A549 (cell line): ENCODE measurements at places on chromosomes 16 and 17.
A peak's percentile ranks its signal among the peaks of the same experiment; 100 is the strongest.

GRCh38 chr17:8375738-8376259 lies 705 bp downstream of the KRABD2 start:
- no peak for DNase-seq

- DNase-seq, result no peak
Observed at GRCh38 chr17:40793832-40794231, 5.9 kb downstream of the KRT28 start.

DNA sequence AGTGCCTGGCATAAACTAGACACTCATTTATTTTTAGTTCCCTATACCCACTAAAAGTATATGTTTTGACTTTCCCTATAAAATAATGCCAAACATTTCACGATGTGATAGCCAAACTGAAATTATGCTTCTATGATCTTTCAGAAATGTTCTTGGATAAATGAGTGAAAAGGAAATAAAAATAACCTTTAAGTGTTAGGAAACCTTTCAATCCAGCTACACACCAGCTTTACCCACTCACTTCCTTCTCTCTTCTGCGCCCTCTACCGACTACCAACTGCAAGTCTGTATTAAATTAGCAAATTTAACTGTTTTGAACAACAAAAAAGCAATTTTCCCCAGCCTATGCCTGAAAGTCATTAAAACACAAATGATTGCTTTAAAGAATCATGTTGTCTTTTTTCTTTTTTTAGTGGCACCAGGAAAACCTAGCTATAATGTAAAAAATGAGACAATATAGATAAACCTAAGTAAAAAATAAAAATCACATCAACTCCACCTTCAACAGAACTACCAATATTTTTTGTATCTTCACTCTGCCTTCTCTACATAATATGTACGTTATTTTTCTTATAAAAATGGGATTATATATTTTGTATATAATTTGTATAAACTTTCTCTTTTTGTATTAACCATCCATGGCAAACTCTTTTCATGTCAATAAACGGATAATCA lies 13.2 kb upstream of the TMEM100 start:
- peak; percentile 72 for DNase-seq

- DNase-seq, result no peak
Observed at GRCh38 chr17:31202968-31203367, 94.1 kb downstream of the OMG start.

GRCh38 chr16:13883276-13883675 lies 36.7 kb upstream of the ERCC4 start:
- no peak for DNase-seq

DNA sequence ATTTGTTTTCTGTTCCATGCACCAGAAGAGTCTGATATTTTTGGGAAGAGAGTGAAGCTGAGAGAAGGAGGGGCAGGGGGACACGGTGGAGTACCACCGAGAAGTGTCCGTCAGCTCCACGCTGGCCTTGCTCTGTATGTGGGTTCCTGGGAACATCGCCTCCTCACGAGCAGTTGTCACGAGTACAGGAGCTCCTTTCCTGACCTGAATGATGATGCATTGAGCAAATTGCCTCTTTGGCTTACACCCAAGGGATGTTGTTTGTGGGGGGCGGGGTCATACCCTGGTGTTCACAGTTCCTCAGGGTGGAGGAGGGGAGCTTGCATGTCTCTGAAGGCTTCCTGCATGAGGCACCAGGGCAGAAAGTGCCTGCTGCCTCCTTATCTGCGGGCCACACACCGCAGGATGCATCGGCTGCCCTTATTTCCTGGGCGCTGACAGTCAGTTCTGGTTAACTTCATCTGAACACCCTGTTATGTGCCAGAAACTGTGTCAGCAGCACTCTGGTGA lies 36.2 kb downstream of the RGS9 start:
- peak; percentile 75 for DNase-seq

DNA sequence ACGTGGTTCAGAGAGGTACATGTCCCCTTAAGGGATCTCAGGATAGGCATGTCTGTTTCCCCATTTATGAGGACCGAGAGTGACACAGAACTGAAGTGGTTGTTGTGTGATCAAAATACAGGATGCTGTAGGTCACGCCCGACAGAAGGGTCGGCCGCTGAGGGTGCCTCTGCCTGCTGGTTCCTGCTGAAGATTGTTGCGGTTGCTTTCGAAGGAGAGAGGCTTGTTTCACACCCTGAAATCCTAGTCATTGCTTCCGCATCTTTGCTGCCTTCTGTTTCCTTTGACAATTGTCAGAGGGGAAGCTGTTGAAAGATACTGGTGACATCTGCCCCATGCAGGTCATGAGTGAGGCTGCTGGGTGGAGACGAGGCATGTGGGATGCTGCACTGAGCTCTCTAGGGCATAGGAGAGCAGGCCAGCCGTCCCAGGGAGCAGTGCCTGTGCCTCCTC lies 3.8 kb upstream of the NAT9 start:
- DNase-seq, result no peak

GRCh38 chr16:57956270-57956808 lies 14.6 kb downstream of the CNGB1 start:
- no peak for DNase-seq

DNA sequence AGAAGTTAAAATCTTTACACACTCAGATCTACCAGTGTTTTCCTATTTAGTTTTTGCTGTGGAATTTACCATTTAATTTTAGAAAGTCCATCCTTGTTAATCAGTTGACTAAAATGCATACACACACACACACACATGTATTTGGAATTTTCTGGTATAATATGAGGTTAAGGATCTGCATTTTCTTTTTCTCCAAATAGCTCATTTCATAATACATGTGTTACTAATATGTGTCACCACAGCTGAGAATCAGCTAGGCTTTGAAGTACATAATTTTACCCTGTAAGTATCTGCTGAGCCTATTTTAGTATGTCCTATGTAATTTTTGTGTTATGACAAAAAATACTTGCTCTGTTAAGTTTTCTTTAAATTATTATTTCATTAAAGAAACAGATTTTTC lies 143.2 kb downstream of the PHKB start:
- DNase-seq, result no peak

GRCh38 chr16:75566758-75567255 lies 628 bp downstream of the GABARAPL2 start:
- no peak for DNase-seq

DNA sequence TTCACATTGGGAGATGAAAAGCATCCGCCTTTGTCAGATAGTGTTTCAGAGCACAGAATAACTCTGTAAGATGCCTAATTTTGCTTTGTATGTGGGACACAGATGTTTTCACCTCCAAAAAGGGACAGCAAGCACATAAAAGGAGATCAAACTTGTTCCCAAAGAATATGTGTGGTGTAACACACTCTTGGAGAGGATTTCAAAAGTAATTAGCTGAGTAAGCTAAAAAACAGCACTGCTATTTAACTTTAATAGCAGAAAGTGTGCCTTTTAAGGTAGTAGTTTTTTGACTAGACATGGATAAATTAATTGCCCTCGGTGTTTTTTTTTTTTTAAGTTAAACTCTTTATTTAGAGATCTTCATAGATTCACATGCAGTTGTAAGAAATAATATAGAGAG lies 65.2 kb downstream of the COX10 start:
- DNase-seq, result no peak

- DNase-seq, result no peak
Observed at GRCh38 chr17:36095992-36096391, 6.0 kb upstream of the CCL3 start.

GRCh38 chr17:14803826-14804225 lies 461.3 kb downstream of the PMP22 start:
- DNase-seq, result no peak

DNA sequence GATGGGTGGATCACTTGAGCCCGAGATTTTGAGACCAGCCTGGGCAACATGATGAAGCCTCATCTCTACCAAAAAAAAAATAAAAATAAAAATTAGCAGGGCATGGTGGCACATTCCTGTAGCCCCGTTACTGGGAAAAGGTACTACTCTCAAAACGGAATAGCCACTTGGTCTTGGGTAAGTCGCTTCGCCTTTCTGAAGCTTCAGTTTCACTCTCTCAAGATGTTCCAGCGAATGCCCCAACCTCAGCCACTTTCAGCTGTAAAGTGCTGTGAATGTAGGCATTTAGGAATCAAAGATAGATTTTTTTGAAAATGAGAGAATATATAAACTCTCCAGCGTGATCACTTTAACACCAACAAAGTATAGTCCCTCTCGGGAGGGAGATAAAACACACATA lies 154.1 kb upstream of the HS3ST3A1 start:
- DNase-seq, result no peak

- DNase-seq, result peak; percentile 66
Observed at GRCh38 chr16:67198238-67198734, 645 bp upstream of the ELMO3 start.

DNA sequence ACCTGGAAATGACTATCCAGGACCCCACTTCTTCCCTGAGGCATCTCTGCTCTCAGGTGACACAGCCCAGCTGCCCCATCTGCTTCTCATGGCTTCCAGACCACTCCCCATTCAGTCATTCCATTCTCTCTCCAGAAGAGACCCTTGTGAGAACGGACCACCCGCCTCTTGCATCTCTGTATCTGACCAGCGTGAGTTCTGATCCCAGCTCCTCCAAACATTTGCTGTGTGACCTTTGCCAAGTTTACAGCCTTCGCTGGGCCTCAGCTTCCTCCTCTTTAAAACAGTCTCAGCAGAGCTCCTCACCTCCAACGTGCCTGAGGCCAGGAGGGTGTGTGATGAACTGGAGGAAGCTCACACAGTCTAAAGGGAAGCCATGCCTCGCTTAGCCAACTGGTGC lies 39.6 kb downstream of the C16orf82 start:
- DNase-seq, result no peak

DNA sequence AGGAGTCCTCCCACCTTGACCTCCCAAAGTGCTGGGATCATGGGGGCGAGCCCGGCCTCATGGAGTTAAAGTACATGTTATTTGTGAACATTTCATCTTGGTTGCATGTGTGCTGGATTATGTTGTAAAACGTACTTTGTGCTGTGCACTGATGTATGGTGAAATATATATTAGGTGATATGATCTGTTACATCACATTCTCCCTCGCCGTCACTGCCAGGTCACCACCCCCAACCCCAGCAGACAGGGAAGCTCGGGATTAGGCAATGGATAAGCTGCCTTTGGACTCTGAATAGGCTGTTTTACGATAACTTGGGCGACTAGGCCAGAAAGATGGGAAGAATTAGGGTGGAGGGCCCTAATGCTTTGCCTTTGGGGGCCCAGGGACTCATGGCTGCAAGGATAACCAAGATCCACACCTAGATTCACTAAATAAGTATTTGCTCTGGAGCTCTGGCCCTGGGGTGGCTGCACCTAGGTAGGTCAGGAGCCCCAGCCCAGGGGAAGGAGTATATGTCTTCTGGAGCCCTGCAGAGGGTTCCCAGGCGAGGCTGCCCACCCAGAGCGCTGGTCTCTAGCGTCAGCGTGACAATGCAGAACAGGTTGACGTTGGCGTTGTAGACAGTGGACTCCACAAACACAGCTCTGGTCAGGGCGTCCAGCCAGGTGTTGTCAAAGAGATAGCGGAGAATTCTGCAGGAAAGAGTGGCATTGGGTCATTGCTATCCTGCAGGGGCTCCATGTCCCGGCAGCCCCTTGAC lies 27.1 kb upstream of the GCSH start:
- DNase-seq, result no peak

GRCh38 chr17:41678907-41679739 lies 9.6 kb upstream of the EIF1 start:
- DNase-seq, result no peak

DNA sequence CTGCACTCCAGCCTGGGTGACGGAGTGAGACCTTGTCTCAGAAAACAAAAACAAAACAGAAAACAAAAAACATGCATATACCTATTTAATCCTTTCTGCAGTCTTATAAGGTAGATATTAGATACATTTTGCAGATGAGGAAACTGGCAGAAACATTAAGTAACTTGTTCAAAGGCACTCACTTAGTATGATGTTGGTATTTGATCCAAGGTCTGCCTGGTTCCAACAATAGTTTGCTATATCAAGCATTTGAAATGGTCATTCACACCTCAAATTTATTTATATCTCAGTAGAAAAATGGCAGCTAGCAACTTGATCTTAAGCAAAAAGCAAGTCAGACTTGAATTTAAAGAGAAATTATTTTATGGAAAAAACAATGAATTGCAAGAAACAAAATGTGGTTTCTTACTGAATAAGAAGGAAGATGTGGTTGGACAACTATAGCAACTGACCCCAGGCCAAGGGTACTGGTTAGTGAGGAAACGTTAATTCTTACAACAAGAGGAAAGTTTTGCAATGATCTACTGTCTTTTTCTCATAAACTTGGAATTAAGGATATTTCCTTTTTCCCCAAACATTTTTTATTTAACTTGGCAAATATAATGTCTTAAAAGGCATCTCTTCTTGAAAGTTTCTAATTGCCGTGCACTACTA lies 19.7 kb downstream of the DHRS7B start:
- no peak for DNase-seq

DNA sequence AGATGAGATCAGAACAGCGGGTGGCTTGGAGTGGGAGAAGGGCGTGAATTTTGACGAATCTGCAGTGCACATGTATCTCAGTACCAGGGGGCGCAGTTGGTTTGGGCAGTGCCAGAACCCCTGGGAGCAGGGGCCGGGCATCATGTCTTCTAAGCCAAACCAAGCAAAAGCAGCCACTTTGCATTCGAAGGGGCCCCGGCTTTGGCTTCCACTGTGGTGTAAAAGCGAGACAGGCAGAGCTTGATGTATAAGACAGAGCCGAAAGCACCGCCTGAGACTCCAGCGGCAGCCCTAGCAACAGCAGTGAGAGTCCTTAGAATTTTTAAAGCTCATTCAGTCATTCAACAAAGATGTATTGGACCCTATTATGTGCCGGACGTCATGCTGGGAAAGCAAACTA lies 3.8 kb upstream of the XYLT1 start:
- no peak for DNase-seq

DNA sequence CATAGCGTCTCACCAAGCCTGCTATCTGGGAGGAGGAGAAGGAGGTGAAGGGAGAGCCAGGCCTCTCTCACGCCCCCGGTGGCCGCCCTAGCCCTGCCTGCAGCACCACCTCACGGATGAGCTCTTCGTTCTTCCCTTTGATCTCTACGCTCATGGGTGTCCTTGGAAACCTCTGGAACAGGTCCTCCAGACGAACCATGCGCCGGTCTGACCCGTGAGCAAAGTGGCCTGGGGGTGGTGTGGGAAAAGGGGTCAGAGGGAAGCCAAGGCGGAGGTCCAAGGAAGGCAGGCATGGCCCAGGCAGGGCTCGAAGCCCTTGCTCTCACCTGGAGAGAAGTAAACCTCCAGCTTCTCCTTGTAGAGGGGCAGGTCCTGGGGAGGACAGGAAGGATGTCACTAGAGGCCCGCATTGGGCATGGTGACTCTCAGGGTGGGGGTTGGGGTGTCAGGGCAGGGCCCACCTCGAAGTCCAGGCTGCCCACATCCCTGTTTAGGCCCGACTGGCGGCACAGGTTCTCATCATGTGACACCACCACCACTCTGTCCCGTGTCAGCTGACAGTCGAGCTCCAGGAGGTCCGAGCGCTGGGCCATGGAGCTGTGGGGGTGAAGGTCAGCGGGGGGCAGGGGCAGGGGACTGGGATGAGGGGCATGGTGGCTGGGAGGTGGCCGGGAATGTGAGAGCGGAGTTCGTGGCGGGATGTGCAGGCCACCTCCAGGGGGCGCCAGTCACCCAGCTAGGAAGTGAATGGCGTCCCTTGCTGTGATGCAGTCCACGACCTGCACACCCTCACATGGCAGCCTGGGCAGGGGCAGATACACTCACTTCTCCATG lies 923 bp downstream of the GDPD3 start:
- peak; percentile 83 for DNase-seq
